ENCODE measurements at places on chromosomes 6 and 20.

DNA sequence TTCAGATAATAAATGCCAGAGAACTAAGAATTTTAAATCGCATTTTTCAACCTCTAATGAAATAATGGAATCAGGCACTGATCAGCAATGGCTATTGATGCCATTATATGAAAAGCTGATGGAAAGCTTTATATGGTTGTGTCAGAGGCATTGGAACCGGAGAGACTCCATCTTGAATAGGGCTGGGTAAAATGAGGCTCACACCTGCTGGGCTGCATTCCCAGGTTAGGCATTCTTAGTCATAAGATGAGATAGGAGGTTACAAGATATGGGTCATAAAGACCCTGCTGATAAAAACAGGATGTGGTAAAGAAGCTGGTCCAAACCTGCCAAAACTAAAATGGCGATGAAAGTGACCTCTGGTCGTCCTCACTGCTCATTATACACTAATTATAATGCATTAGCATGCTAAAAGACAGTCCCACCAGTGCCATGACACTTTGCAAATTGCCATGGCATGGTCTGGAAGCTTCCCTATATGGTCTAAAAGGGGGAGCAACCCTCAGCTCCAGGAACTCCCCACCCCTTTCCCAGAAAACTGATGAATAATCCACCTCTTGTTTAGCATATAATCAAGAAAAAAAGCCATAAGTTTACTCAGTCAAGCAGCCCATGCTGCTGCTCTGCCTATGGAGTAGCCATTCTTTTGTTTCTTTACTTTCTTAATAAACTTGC lies 40.2 kb upstream of the CD83 start:
- DNase-seq = no peak

- no peak for DNase-seq
Measured at GRCh38 chr20:59809630-59810448, 123.6 kb downstream of the SYCP2 start.

GRCh38 chr20:50541606-50542041 lies 31.4 kb downstream of the PTPN1 start:
- DNase-seq = no peak

GRCh38 chr20:60693496-60694133 lies 558.4 kb upstream of the CDH4 start:
- no peak for DNase-seq

GRCh38 chr6:13195803-13196202 lies 132.5 kb downstream of the TBC1D7 start:
- DNase-seq = no peak

GRCh38 chr6:93644611-93645010 lies 225.3 kb upstream of the EPHA7 start:
- no peak for DNase-seq

GRCh38 chr6:52904562-52905279 lies 4.8 kb downstream of the GSTA3 start:
- no peak for DNase-seq

GRCh38 chr6:53287336-53288225 lies 61.2 kb downstream of the ELOVL5 start:
- no peak for DNase-seq

DNA sequence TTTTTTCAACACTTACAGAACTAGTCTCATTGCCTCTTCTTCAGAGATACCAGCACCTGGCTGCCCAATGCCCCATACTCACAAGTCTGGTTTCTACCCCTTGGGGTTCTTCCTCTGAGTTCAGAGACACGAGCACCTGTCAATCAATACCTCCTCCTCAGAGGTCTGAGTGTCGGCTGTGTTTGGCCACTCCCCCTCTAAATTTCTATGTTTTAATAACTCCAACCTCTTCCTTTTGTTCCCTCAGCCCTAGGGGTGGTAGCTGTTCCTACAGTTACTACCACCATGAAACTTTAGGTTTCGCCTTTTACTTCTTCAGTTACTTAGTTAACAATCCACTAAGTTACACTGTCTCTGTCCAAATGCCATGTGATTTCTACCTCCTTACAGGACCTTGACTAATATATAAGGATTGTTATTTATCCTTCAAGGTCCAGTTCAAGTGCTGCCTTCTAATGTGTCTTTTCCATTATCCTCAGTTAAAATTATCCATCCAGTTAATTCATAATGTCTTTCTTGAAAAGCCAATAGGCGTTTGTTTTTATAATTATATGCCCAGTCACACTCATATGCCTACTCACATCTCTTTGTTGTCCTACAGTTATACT lies 14.6 kb upstream of the PHF20 start:
- DNase-seq = no peak

- no peak for DNase-seq
Measured at GRCh38 chr6:150336299-150336698, 32.5 kb upstream of the IYD start.

DNA sequence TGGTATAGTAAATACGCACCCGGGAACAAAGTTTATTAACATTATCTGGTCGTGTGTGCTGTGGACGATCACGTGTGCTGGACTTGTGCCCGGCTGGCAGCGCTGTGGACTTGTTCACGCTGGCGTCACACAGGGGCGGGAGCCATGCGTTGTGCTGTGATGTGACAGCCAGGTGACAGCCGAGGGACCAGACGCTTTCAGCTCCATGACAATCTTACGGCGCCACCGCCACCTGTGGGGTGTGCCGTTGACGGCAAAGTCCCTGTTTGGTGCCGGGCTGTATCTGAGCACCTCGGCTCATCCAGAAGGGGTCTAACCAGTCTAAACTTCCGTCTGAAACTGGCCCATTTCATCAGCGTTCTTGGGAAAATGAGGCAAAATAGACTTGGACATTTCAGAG lies 25.2 kb downstream of the DLL1 start:
- DNase-seq = no peak
